ENCODE measurements at places on chromosomes 5 and 9. TPM values are rescaled to one million over a fixed set of nuclear protein-coding genes. Genes with fewer than 3 reads are reported as not detected.

The RASGRF2 gene
- total RNA-seq, result 9.1 TPM

The LCN15 gene
- not detected for total RNA-seq

The ELAVL2 gene
- total RNA-seq, result 0.17 TPM

The EXOSC2 gene
- total RNA-seq, result 23.2 TPM

The SV2C gene
- not detected for total RNA-seq

The PCDHB10 gene
- total RNA-seq, result 0.66 TPM

The PCA3 gene
- not detected for total RNA-seq

The DPM2 gene
- 9.6 TPM for total RNA-seq

The SEPTIN8 gene
- 74.6 TPM for total RNA-seq

The IGFBPL1 gene
- total RNA-seq, result not detected

The LTC4S gene
- total RNA-seq, result not detected

The SH3TC2 gene
- 1.5 TPM for total RNA-seq

The PKN3 gene
- 1.9 TPM for total RNA-seq

The ZNG1F gene
- 3.5 TPM for total RNA-seq

The IL5 gene
- not detected for total RNA-seq

The LURAP1L gene
- 63.7 TPM for total RNA-seq
